ENCODE measurements at places on chromosomes 5 and 9. TPM values are rescaled to one million over a fixed set of nuclear protein-coding genes. Genes with fewer than 3 reads are reported as not detected.

The CCDC183 gene
- polyA plus RNA-seq = 0.64 TPM

The GRXCR2 gene
- polyA plus RNA-seq = not detected

The MARVELD2 gene
- 1.5 TPM for polyA plus RNA-seq

The PCDHB15 gene
- polyA plus RNA-seq = not detected

The PCDHGC5 gene
- not detected for polyA plus RNA-seq

The C5orf52 gene
- not detected for polyA plus RNA-seq

The GRM6 gene
- not detected for polyA plus RNA-seq

The SUSD3 gene
- polyA plus RNA-seq = 149 TPM

The CCDC187 gene
- not detected for polyA plus RNA-seq

The DBH gene
- polyA plus RNA-seq = 0.18 TPM

The TPPP gene
- 0.36 TPM for polyA plus RNA-seq

The C5orf58 gene
- 2.4 TPM for polyA plus RNA-seq

The INSL6 gene
- not detected for polyA plus RNA-seq

The ANKRD31 gene
- polyA plus RNA-seq = 0.21 TPM

The SMIM32 gene
- not detected for polyA plus RNA-seq

The EQTN gene
- not detected for polyA plus RNA-seq

- no peak for DNase-seq
Observed at GRCh38 chr9:20728493-20729220, 44.6 kb downstream of the FOCAD start.

GRCh38 chr9:89711866-89712265, 107.1 kb downstream of the GADD45G start:
- DNase-seq = no peak

DNA sequence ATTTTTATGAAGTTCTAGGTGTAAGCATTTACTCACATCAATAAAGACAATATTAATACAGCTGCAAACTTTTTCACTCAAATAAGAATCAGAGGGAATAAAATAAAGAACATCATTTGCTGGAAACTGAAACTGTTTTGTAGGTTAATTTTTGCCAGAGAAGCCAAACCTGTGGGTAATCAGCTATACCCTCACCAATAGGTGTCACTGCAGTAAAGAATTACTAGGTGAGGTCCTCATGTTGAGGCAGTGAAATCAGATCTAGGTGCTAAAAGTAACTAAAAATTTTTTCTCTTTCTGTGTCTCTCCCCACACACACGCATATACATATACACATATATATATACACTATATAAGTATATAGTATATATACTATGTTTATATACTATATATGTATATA, 1016.3 kb upstream of the SEMA6A start:
- no peak for DNase-seq

- DNase-seq = no peak
Observed at GRCh38 chr9:10396615-10397014, 216.2 kb downstream of the PTPRD start.

GRCh38 chr5:122517091-122517490, 205.1 kb downstream of the SNCAIP start:
- DNase-seq = no peak

DNA sequence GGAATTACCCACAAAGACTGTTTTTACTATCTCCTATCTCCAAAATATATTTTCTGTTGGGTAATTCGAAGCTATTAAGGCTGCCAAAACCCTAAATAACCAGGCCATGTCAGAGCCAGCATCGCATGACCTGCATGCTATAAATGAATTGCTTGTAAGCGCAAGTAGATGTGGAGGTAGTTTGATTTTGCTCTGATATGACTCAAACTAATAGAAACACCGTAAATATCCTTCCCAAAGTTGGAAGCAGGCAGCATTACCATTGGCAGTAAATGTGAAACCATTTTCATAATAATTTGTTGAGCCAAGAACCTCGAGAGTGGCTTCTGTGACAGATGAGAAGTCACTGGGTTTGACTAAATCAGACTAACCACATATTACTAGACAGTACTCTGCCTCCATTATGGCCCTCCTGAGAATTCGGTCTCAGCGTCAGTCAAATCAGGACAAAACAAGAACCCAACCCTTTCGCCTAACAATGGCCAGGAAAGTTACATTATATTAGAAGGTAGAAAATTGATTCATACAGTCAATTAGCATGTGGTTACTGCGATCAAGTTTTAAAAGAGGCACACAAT, 289.8 kb downstream of the SPOCK1 start:
- no peak for DNase-seq

DNA sequence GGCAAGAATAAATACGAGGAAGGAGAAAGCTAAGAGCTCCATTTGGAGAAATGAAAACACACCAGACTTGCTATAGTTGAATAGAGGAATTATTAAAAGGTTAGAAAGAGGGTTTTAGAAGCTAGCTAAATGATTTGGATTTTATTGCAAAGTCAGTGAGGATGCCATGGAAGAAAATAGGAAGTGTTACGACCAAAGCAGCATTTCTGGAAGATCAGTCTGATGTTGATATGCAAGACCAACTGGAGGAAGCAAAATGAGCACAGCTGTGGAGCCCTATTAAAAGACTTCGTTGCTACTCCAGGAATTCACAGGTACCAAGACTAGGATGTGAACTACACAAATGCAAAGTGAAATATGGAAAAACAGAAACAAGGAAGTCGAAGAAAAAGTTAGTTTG, 2.1 kb downstream of the DHX29 start:
- DNase-seq = no peak

- DNase-seq = peak; percentile 9
Observed at GRCh38 chr9:22147813-22148527, 138.9 kb upstream of the CDKN2B start.

DNA sequence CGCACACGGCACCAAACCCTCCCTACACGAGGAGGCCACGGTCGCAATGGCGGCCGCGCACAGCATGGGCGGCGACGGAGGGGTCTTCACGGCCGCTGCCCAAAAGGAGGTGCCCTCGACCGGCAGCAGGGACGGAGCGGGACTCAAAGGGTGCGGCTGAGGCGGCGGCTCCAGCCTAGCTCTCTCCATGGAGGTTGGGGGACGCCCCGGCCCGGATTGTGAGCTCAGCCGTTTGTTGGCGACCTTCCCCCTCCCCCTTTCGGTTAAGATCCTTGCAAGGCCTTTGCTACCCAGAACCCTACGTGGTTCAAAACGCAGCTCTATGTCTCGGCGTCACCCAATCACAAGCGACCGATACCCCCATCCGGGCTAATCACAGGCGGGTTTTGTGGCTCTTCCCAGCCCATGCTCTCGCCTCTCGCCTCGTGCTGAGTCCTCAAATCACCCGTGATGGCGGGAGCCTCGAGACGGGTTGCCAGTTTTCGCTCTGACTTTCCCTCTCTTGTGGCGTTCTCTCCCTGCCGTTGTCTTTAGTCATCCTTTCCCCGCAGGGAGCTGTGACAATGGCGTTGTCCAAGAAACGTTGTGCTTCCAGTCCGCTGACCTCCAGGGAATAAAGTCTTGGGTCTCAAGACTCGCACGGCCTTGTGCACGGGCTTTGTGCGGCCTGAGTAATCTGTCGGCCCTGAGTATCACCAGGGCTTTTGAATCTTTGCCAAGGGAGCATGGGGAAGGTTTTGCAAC, 19.5 kb downstream of the C5orf52 start:
- no peak for DNase-seq

DNA sequence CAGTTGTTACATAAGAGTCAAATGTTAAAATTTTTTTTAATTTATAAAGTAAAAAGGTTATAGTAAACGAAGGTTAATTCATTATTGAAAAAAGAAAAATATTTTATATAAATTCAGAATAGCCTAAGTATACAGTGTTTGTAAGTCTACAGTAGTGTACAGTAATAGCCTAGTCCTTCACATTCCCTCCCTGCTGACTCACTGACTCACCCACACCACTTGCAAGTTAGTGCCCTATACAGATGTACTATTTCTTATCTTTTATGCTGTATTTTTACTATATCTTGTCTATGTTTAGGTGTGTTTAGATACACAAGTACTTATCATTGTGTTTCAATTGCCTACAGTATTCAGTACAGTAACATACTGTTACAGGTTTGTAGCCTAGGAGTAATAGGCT, 57.6 kb downstream of the MAMDC2 start:
- DNase-seq = no peak

- peak; percentile 63 for DNase-seq
Observed at GRCh38 chr9:93058355-93059010, at the start of gene SUSD3. TSS of gene SUSD3 (plus strand) at chr9:93058701. CDS start at chr9:93058743, 42 bp downstream.

DNA sequence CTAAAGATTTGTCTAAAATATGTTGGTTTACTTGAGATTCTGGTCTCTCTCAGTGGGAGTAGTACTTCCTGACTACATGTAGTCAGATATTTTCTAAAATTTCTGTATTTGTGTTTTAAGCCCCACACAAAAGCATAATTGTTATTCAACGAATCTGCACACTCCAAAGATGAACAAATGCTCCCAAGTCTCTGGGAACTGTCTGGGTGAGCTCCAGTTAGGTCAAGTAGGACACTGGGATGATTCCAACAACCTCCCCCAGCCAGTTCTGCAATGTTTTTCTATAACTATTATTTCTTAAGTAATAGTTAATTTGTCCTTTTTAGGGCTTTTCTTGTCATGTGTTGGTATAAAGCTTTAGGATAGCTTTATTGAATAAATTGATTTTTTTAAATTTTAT, 174.6 kb downstream of the FAM174A start:
- no peak for DNase-seq

GRCh38 chr9:69657269-69657668, 14.9 kb downstream of the APBA1 start:
- no peak for DNase-seq

GRCh38 chr9:30534896-30535295, 1849.5 kb upstream of the ACO1 start:
- DNase-seq = no peak

GRCh38 chr9:126763130-126763764, 41.6 kb upstream of the ZBTB43 start:
- no peak for DNase-seq

- peak; percentile 48 for DNase-seq
Observed at GRCh38 chr9:74942801-74943200, 9.9 kb downstream of the C9orf40 start.

GRCh38 chr5:77426670-77427069, 65.4 kb downstream of the WDR41 start:
- DNase-seq = no peak

DNA sequence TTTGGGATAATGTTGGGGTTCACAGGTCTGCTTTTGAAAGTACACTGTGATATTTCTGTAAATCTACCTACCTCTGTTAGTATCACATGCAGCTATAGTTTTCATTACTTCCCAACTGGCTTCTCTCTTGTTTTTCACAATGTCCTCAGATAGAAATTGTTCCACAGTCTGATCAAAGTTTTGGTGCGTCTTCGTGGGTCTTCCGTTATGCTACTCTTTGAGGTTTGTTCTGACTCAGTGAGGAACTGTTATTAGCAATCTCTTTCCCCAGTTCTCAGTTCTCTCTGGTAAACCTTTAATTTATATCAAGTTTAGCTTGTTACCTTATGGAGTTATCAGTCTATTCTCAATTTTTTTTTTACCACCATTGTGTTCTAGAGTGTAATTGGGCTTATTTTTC, 2061.2 kb upstream of the CDH9 start:
- no peak for DNase-seq

DNA sequence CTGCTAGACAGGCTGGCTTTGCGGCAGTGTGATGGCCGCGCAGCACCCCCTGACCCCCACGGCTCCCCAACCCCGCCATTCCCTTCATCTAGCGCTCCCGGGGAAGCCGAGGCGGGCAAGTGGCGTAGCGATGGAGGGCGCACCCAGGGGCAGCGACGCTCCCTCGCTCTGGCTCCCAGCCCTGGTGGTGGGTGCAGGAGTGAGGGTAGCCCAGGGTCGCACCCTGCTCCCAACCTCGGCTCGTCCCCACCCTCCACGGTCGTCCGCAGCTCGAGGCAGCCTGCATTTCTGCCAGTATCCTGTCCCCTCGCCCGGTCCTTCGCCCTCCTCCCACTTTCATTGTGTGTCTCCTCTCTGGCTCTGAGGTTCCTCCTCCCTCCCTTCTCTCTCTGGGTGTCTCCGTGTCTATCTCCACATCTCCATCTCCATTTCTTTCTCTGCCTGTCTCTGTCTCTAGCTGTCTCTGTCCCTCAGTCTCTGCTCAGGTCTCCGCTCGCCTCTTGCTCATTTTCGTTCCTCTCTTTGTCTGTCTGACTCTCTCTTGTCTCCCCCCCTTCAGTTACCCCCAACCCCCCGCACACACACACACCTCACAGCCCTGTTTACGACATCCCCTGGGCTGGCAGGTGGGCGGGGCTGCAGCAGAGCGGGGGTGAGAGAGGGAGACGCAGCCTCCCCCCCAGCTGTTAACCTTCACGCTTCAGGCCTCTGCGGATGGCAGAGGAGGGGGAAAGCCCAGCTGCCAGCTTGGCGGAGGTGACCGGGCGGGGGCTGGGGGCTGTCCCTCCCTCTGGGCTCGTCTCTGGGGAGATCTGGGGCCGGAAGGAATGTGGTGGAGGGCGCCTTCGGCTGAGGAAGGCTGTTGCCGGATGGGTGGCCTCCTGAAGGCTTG, 48.7 kb upstream of the PSD2 start:
- peak; percentile 85 for DNase-seq

DNA sequence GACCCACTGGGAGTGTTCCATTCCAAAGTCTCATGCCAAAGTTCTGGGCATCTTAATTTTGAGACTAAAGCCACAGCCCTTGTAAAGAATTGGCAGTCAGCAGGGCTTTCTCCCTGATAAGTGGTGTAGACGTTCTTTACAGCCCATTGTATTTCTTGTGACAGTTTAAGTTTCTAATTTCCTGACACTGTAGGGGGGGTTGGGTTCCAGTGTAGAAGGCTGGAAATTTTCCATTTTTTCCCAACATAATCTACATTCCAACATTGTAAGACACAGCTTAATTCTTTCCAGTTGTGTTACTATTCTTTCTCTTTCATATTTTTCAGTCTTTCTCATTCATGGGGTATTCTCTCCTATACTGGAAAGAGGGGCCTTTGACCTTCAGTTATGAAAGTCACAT, 121.1 kb downstream of the FBXL7 start:
- DNase-seq = no peak

- DNase-seq = no peak
Observed at GRCh38 chr5:9865574-9865973, 235.4 kb upstream of the TAS2R1 start.

- no peak for DNase-seq
Observed at GRCh38 chr9:137178201-137178938, 6.5 kb upstream of the TMEM210 start.

DNA sequence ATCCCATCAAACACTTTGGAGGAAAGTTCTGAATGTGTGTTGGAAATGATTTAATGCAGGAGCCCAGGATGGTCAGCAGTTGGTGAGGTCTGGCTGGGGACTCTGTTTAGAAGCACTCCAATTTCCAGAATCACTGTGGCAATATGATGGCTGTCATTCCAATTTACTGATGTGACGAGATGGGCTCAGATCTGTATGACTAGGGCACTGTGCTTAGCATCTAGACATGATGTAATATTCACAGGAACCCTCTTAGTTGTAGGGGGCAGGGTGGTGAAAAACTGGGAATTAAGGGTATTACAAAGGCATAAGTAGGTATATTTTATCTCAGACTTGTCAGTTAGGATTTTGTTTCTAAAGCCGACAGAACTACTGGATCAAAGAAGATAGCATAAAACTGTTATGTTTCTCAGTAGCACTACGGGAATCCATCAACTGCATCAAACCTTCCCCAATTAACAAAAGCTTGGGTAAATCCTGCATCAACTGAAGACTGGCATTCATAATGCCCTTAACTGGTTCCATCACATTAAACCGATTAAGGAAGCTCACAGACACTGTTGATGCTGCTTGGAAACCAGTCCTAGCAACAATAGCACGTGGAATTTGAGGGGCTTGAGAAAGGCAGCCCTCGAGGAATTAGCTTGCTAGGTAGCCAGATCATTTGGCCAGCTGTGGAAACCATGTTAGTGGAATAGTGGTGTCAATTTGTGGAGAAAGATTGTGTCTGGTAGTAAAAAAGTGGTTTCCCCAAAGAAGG, 86.1 kb downstream of the SV2C start:
- no peak for DNase-seq
